ENCODE measurements at places on chromosomes 12 and 14. TPM values are rescaled to one million over a fixed set of nuclear protein-coding genes. Genes with fewer than 3 reads are reported as not detected.

The CDC42BPB gene
- 69.0 TPM for total RNA-seq

DNA sequence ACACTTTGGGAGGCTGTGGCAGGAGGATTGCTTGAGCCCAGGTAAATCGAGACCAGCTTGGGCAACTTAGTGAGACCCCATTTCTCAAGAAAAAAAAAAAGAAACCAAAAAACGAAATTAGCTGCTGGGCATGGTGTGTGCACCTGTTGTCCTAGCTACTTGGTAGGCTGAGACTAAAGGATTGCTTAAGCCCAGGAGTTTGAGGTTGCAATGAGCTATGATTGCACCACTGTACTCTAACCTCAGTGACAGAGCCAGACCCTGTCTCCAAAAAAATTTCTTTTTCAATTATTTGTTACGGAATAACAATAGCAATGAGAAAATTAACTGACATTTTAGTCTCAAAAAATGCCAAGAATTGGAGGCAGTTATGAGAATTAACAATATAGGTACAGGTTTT is 128.0 kb downstream of the CCDC91 start:
- H3K27ac ChIP-seq, result no peak overlapping the region
- H3K4me1 ChIP-seq, result no peaks in the 10 kb centered on the region
- DNase-seq, result no peak
- no peak overlapping the region for H3K4me3 ChIP-seq
- no peaks in the 10 kb centered on the region for H3K27me3 ChIP-seq
- H3K36me3 ChIP-seq, result no peaks in the 10 kb centered on the region

GRCh38 chr14:74656964-74657363 is 44.9 kb upstream of the LTBP2 start:
- peaks cover 27% of the 10 kb centered on the region for H3K36me3 ChIP-seq
- H3K27ac ChIP-seq, result no peak overlapping the region
- no peaks in the 10 kb centered on the region for H3K27me3 ChIP-seq
- no peak overlapping the region for H3K4me3 ChIP-seq
- DNase-seq, result no peak

The NDUFA9 gene
- 37.6 TPM for total RNA-seq

DNA sequence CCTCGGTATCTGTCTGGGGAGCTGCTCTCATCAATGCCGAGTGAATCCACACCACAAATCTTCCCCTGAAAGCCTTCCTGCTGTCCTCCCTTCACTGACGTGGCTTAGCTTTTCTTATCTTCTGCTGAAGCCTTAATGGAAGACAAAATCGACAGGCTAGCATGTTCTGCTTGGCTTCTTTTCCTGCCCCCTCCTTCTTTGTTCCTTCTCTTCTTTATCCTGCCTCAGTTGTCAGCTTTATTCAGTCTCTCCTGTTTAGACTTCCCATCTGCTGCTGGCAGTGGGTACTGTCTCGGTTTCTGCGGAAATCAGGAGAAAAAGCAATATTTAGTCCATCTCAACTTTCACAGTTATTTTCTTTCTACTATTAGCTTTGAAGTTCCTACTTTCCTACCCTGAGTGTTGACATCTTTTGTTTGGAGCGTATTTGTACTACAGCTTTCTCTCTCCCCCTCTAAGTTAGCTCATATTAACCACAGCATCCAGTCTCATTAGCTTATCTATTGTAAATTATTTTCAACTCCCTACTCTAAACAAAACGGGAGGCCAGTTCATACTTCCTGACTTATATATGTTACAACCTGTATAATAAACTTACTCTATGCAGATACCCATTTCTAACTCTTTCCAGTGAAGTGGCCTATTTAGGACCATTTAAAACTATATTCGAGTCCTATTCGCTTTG is 226.0 kb downstream of the DACT1 start:
- no peak overlapping the region for H3K4me3 ChIP-seq
- no peak overlapping the region for H3K27ac ChIP-seq
- H3K36me3 ChIP-seq, result no peaks in the 10 kb centered on the region
- DNase-seq, result peak; percentile 67

The MGP gene
- total RNA-seq, result 326 TPM

The CDH24 gene
- total RNA-seq, result 17.1 TPM

GRCh38 chr14:35964697-35965286 is 138.7 kb downstream of the BRMS1L start:
- H3K27ac ChIP-seq, result peak overlapping the region; percentile 12
- no peaks in the 10 kb centered on the region for H3K4me1 ChIP-seq
- no peak overlapping the region for H3K4me3 ChIP-seq
- peak; percentile 55 for DNase-seq
- H3K27me3 ChIP-seq, result no peaks in the 10 kb centered on the region

The LPAR5 gene
- 2.5 TPM for total RNA-seq

DNA sequence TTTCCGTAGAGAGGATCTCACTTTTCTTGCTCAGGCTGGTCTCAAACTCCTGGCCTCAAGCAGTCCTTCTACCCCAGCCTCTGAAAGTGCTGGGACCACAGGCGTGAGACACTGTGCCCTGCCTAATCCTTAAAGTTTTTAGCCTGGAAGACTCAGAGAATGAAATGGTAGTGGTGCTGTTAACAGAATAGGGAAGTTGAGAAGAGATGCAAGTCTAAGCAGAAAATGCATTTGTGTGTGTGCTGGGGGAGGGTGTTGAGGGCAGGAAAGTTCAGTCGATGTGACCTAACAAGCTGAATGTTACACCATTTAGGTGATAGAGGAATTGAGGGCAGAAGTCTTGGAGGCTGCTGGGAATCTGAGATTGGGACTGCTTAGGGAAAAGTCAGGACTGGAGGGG is 6.9 kb upstream of the TUBA1A start:
- H3K36me3 ChIP-seq, result no peaks in the 10 kb centered on the region
- peaks cover 22% of the 10 kb centered on the region for H3K4me1 ChIP-seq
- H3K27me3 ChIP-seq, result no peaks in the 10 kb centered on the region
- H3K27ac ChIP-seq, result no peak overlapping the region
- H3K4me3 ChIP-seq, result no peak overlapping the region

The DEGS2 gene
- total RNA-seq, result 3.0 TPM

GRCh38 chr12:52139579-52140062 is 52.2 kb downstream of the KRT80 start:
- H3K36me3 ChIP-seq, result no peaks in the 10 kb centered on the region
- no peaks in the 10 kb centered on the region for H3K27me3 ChIP-seq
- no peak overlapping the region for H3K27ac ChIP-seq
- no peaks in the 10 kb centered on the region for H3K4me1 ChIP-seq
- H3K4me3 ChIP-seq, result no peak overlapping the region

The GPR135 gene
- total RNA-seq, result 5.7 TPM

The OASL gene
- total RNA-seq, result 0.59 TPM

DNA sequence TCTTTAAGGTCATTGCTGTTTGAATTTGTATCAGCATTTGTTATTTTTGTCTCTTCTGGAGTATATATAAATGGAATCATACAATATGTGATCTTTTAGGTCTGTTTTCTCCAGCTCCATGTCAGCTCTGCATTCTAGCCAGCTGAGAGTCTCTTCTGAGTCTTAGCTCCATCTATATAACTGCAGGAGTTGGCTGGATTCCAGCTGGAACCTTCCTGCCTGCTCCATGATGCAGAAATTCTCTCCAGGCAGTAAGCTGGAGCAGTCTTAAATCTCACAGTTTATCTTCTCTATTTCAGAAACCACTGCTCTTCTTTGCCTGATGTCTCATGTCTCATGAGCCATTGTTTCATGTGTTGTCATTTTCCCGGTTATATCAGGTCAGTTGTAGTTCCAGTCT is 827.6 kb downstream of the NRXN3 start:
- DNase-seq, result peak; percentile 93
- H3K27me3 ChIP-seq, result no peaks in the 10 kb centered on the region
- H3K36me3 ChIP-seq, result no peaks in the 10 kb centered on the region
- H3K4me1 ChIP-seq, result no peaks in the 10 kb centered on the region

GRCh38 chr12:3560295-3560620 is 69.3 kb downstream of the PRMT8 start:
- no peak for DNase-seq
- no peaks in the 10 kb centered on the region for H3K36me3 ChIP-seq
- no peaks in the 10 kb centered on the region for H3K27me3 ChIP-seq
- H3K4me3 ChIP-seq, result no peak overlapping the region
- peaks cover 3% of the 10 kb centered on the region for H3K4me1 ChIP-seq
- H3K27ac ChIP-seq, result no peak overlapping the region

The P2RX2 gene
- 0.30 TPM for total RNA-seq

DNA sequence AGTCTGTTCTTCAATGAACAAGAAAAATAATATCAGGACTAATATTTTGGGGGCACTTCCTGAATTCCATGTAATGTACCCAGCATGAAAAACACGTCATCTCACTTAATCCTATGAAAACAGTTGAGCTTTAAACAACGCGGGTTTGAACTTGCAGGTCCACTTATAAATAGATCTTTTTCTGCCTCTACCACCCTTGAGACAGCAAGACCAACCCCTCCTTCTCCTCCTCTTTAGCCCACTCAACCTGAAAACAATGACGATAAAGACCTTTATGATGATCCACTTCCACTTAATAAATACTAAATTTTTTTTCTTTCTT is 203.9 kb upstream of the KRR1 start:
- H3K36me3 ChIP-seq, result no peaks in the 10 kb centered on the region
- DNase-seq, result no peak
- no peak overlapping the region for H3K27ac ChIP-seq
- H3K4me1 ChIP-seq, result peaks cover 2% of the 10 kb centered on the region
- H3K27me3 ChIP-seq, result no peaks in the 10 kb centered on the region

The UNC79 gene
- 7.9 TPM for total RNA-seq

GRCh38 chr14:103753774-103754173 is 38.2 kb downstream of the ZFYVE21 start:
- no peaks in the 10 kb centered on the region for H3K27me3 ChIP-seq
- H3K4me1 ChIP-seq, result no peaks in the 10 kb centered on the region
- H3K36me3 ChIP-seq, result peaks cover 4% of the 10 kb centered on the region
- H3K27ac ChIP-seq, result no peak overlapping the region
- no peak overlapping the region for H3K4me3 ChIP-seq

DNA sequence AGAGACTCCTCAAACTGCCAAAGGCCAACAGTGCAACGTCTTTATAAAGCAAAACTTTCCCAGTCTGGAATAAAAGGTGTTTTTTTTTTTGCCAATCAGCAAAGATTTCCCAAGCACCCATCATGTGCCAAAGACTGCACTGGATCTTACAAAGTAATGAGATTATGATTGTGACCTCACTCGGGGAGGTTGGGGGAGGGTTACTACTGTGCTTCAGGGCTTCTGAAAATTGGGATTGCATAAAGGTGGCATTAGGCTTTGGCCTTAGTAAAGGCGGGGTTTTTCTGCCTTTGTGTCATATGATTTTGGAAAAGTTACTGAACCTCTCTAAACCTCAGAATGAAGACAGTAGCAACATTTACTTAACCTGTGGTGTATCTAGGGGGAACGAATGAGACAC is 233.8 kb downstream of the DACT1 start:
- no peaks in the 10 kb centered on the region for H3K4me1 ChIP-seq
- H3K36me3 ChIP-seq, result no peaks in the 10 kb centered on the region
- no peaks in the 10 kb centered on the region for H3K27me3 ChIP-seq

The KRT85 gene
- total RNA-seq, result not detected

- H3K4me3 ChIP-seq, result no peak overlapping the region
- H3K27ac ChIP-seq, result peak overlapping the region; percentile 77
- DNase-seq, result peak; percentile 94
- peaks cover 2% of the 10 kb centered on the region for H3K36me3 ChIP-seq
- no peaks in the 10 kb centered on the region for H3K27me3 ChIP-seq
- peaks cover 3% of the 10 kb centered on the region for H3K4me1 ChIP-seq
These were observed 38.3 kb downstream of the ATF7IP start for GRCh38 chr12:14403711-14404196.

- H3K27me3 ChIP-seq, result no peaks in the 10 kb centered on the region
- peaks cover 51% of the 10 kb centered on the region for H3K36me3 ChIP-seq
- no peak overlapping the region for H3K4me3 ChIP-seq
- no peak overlapping the region for H3K27ac ChIP-seq
- peaks cover 15% of the 10 kb centered on the region for H3K4me1 ChIP-seq
These were observed 8.6 kb downstream of the GALNT9 start for GRCh38 chr12:132320767-132321211.

DNA sequence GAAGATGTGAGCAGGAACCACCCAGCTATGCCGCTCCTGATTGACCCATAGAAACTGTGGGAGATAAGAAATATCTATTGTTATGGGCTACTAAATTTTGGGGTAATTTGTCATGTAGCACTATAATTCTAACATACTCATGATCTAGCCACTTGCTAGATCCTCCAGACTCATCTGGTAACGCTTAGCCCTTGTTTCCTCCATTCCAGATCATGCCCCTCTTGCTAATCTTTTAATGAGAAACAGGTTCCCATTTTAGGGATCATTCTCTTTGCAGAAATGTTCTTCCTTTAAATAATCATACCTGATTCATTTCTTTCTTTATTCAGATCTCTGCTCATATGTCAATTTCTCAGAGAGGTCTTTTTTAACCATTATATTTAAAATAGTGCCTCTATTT is 3.8 kb upstream of the ARHGDIB start:
- DNase-seq, result no peak
- H3K27ac ChIP-seq, result no peak overlapping the region
- H3K4me3 ChIP-seq, result no peak overlapping the region
- H3K27me3 ChIP-seq, result no peaks in the 10 kb centered on the region
- no peaks in the 10 kb centered on the region for H3K4me1 ChIP-seq

GRCh38 chr14:72402377-72402772 is 470.1 kb downstream of the RGS6 start:
- no peak for DNase-seq
- H3K4me3 ChIP-seq, result no peak overlapping the region
- no peaks in the 10 kb centered on the region for H3K36me3 ChIP-seq
- H3K4me1 ChIP-seq, result no peaks in the 10 kb centered on the region
- H3K27ac ChIP-seq, result no peak overlapping the region
- no peaks in the 10 kb centered on the region for H3K27me3 ChIP-seq

DNA sequence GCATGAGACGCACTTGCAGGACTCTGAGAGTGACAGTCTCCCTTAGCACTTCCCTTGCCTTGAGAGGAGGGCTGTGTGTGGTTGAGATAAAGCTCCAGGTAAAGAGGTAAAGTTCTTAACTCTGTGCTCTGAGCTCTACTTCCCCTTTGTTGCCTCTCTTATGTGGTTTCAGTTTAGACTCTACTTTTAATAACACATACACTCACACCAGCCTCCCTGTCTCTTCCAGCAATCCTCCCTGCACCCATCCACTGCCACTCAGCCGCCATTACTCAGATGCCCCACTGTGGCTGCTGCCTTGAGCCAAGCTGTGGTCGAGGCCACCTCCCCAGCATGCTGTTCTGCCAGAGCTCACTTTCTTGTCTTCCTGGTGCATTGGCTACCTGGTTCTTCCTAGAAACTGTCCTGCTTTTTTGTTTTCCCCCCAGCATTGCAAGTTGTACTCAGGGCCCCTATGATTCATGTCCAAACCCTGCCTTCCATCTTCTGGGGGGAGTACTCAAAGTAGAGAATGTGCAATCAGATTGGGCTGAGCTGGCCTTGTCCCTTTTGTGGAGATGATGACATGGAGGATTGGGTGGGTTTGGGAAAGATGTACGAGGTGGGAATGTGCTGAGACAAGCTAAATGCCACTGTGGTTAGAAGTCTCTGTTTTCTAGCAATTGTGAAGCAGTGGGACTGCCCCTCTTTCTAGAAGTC is 115.5 kb upstream of the PARP11 start:
- no peak overlapping the region for H3K27ac ChIP-seq
- H3K4me1 ChIP-seq, result peaks cover 6% of the 10 kb centered on the region
- H3K27me3 ChIP-seq, result peaks cover 4% of the 10 kb centered on the region

The LHX5 gene
- total RNA-seq, result 1.6 TPM

GRCh38 chr14:98903371-98903770 is 368.6 kb downstream of the BCL11B start:
- DNase-seq, result no peak
- H3K4me3 ChIP-seq, result no peak overlapping the region
- H3K36me3 ChIP-seq, result no peaks in the 10 kb centered on the region
- H3K27ac ChIP-seq, result no peak overlapping the region
- peaks cover 12% of the 10 kb centered on the region for H3K27me3 ChIP-seq
- H3K4me1 ChIP-seq, result peaks cover 11% of the 10 kb centered on the region
